BE2C (cell line): ENCODE measurements at places on chromosomes 13 and 19.

- DNase-seq, result no peak
Measured at GRCh38 chr19:36081385-36081784, 26.7 kb downstream of the WDR62 start.

GRCh38 chr13:77528834-77529500 lies 6.5 kb upstream of the SCEL start:
- no peak for DNase-seq

DNA sequence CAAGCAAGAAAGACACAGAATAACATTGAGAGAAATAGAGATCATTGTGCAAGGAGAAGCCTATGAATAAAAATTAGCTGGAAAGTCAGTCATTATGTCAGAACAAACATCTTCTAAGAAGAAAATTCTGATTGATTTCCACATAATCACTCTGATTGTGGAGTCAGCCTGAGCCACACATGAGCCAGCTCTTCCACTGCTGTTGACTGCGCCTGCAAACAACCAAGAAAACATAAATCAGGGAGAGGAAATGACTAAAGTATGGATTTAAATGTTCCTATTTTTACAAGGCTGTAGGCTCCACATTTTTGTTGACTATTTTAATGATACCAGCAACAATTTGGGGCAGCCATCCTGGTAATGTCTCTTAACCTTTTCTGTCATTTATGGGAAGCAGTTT lies 962.3 kb downstream of the EFNB2 start:
- DNase-seq, result no peak

- no peak for DNase-seq
Measured at GRCh38 chr19:4550479-4551050, 8.9 kb downstream of the SEMA6B start.

DNA sequence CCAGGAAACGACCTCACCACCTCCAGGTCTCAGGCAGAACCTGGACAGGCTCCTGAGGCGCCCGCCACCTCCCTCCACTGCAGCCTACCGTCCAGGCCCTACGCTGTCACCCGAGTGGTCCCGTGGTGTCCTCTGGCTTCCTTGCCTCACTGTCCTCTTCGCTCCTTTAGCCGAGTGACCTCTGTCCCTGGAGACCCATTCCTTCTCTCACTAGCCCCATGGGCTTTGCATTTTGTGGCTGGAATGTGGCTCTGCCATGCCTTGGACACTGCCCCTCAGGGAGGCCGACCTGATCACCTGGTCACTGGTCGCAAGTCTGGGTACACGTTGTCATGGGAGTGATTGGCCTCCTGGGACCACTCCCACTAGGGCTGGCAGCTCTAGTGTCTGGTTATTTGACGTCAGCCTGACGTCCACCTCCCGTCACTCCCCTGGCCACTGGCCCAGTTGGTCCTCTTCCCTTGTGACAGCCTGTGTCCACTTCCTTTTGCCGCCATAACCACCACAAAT lies 17.9 kb downstream of the SLC25A42 start:
- no peak for DNase-seq

- DNase-seq, result no peak
Measured at GRCh38 chr19:35484252-35485036, 5.8 kb downstream of the KRTDAP start.

DNA sequence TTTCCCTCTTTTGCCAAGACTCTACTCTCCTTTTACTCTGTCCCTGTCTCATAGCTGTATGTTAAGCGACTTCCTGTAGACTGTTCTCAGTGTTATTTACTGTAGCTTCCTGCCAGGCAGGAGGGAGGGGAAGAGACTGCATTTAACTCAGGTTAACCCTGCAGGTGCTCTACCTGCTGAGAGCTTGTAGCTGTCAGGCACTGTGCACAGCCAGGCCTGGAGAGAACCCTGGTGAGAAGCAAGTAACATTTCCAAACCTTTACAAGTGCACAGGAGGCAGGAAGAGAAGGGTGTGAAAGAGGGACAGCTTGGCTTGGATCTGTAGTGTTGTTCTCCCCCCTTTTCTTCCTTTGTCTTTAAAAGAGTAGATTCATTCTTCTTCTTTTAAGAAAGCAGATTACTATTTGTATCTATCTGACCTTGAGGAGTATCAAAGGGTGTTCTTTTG lies 167.1 kb downstream of the LMO7 start:
- DNase-seq, result no peak

GRCh38 chr13:33132644-33133440 lies 116.6 kb downstream of the KL start:
- DNase-seq, result no peak

DNA sequence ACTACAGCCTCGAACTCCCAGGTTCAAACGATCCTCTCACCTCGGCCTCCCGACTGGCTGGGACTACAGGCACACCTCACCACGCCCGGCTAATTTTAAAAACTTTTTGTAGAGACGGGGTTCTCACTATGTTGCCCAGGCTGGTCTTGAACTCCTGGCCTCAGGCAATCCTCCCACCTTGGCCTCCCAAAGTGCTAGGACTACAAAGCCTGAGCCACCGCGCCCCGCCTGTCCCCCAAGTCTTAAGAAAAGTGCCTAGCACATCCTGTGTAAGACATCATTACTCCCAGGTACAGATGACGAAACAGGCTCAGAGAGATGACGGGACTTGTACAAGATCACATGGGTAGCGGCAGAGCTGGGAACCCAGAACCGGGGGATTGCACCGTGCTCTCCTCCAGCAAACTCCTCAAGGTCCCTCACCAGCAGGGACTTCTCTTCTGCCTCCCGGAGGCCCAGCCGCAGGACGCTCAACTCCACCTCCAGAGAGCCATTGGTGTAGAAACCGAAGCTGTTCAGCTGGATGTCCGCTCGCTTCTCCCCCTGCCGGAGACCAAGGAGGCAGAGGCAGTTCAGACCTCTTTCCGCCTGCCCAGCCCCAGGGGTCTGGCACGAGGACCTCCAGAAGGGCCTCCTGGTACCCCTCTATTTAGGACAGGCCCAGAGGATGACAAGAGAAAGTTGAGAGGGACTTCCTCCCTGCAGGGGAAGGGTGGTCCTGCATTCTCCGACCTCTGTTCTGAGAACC lies 1.0 kb downstream of the GPR108 start:
- DNase-seq, result peak; percentile 77

DNA sequence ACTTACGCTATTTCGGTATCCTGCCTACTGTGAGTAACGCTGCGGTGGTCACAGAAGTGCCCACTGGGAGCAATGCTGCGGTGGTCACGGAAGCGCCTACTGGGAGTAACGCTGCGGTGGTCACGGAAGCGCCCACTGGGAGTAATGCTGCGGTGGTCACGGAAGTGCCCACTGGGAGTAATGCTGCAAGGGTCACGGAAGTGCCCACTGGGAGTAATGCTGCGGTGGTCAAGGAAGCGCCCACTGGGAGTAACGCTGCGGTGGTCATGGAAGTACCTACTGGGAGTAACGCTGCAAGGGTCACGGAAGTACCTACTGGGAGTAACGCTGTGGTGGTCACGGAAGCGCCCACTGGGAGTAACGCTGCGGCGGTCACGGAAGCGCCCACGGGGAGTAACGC lies 52.1 kb upstream of the SOX1 start:
- DNase-seq, result no peak
